ENCODE measurements at places on chromosomes 3 and 15. TPM values are rescaled to one million over a fixed set of nuclear protein-coding genes. Genes with fewer than 3 reads are reported as not detected.
A peak's percentile ranks its signal among the peaks of the same experiment; 100 is the strongest.

- H3K36me3 ChIP-seq = no peaks in the 10 kb centered on the region
- H3K27me3 ChIP-seq = no peaks in the 10 kb centered on the region
- no peak overlapping the region for H3K4me3 ChIP-seq
- no peak for DNase-seq
Observed at GRCh38 chr3:66638717-66639116, 137.9 kb upstream of the LRIG1 start.

- H3K4me3 ChIP-seq = no peak overlapping the region
- no peak overlapping the region for H3K27ac ChIP-seq
- DNase-seq = no peak
- H3K4me1 ChIP-seq = no peaks in the 10 kb centered on the region
- H3K36me3 ChIP-seq = no peaks in the 10 kb centered on the region
Observed at GRCh38 chr3:9581742-9582141, 28.1 kb upstream of the LHFPL4 start.

- no peak overlapping the region for H3K4me3 ChIP-seq
- DNase-seq = peak; percentile 12
- no peak overlapping the region for H3K27ac ChIP-seq
- H3K4me1 ChIP-seq = peaks cover 20% of the 10 kb centered on the region
- H3K36me3 ChIP-seq = no peaks in the 10 kb centered on the region
Observed at GRCh38 chr3:123633530-123633929, 48.7 kb upstream of the HACD2 start.

GRCh38 chr15:68349151-68349550, 71.6 kb downstream of the FEM1B start:
- H3K4me3 ChIP-seq = no peak overlapping the region
- H3K4me1 ChIP-seq = peaks cover 5% of the 10 kb centered on the region
- H3K27me3 ChIP-seq = no peaks in the 10 kb centered on the region
- DNase-seq = no peak
- H3K27ac ChIP-seq = no peak overlapping the region

GRCh38 chr3:169497567-169498257, 165.8 kb downstream of the MECOM start:
- no peak overlapping the region for H3K27ac ChIP-seq
- H3K36me3 ChIP-seq = no peaks in the 10 kb centered on the region
- H3K27me3 ChIP-seq = no peaks in the 10 kb centered on the region
- no peaks in the 10 kb centered on the region for H3K4me1 ChIP-seq
- H3K4me3 ChIP-seq = no peak overlapping the region
- DNase-seq = no peak

DNA sequence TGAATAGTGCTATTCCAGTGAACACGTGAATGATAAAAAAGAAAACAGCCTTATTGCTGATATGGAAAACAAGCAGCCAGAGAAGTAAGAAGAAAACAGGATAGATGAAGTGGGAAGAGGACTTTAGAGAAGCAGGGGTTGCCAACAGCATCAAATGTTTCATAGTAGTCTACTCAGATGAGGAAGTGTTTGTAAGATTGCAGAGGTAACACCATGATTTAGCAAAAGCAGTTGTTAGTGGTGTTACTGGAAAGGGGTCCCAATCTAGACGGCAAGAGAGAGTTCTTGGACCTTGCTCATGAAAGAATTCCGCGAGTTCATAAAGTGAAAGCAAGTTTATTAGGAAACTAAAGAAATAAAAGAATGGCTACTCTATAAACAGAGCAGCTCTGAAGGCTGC, 108.8 kb upstream of the MCTP2 start:
- no peaks in the 10 kb centered on the region for H3K27me3 ChIP-seq
- DNase-seq = no peak
- H3K4me3 ChIP-seq = no peak overlapping the region
- H3K27ac ChIP-seq = no peak overlapping the region

- peak overlapping the region; percentile 85 for H3K4me3 ChIP-seq
- DNase-seq = no peak
- peaks cover 4% of the 10 kb centered on the region for H3K4me1 ChIP-seq
- no peaks in the 10 kb centered on the region for H3K36me3 ChIP-seq
- H3K27ac ChIP-seq = peak overlapping the region; percentile 87
- H3K27me3 ChIP-seq = no peaks in the 10 kb centered on the region
Observed at GRCh38 chr3:197749315-197749600, 425 bp upstream of the FYTTD1 start.

DNA sequence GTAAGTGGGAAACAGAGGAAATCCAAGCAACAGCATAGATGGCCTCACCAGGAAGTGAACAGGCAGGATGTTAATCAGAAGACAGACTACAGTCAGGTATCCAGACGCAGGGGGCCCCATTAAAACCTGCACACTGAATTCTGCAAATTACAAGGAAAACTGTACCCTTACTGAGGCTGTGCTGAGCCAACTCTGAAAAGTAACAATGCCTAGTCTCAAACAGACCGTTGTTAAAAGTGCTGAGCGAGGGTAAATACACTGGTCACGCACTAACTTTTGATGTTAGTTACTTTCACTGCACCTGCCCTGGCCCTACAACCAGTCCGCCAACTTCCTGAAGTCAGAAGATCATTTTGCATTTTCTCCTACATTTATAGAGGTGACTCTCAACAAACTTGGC, 1.0 kb downstream of the TAMM41 start:
- H3K4me3 ChIP-seq = peak overlapping the region; percentile 91
- H3K27ac ChIP-seq = no peak overlapping the region
- H3K4me1 ChIP-seq = peaks cover 3% of the 10 kb centered on the region
- no peaks in the 10 kb centered on the region for H3K27me3 ChIP-seq
- no peaks in the 10 kb centered on the region for H3K36me3 ChIP-seq
- no peak for DNase-seq

- H3K27ac ChIP-seq = no peak overlapping the region
- H3K4me3 ChIP-seq = no peak overlapping the region
- no peak for DNase-seq
- H3K4me1 ChIP-seq = no peaks in the 10 kb centered on the region
- H3K36me3 ChIP-seq = no peaks in the 10 kb centered on the region
- no peaks in the 10 kb centered on the region for H3K27me3 ChIP-seq
Observed at GRCh38 chr3:27613846-27614500, 108.2 kb downstream of the EOMES start.

DNA sequence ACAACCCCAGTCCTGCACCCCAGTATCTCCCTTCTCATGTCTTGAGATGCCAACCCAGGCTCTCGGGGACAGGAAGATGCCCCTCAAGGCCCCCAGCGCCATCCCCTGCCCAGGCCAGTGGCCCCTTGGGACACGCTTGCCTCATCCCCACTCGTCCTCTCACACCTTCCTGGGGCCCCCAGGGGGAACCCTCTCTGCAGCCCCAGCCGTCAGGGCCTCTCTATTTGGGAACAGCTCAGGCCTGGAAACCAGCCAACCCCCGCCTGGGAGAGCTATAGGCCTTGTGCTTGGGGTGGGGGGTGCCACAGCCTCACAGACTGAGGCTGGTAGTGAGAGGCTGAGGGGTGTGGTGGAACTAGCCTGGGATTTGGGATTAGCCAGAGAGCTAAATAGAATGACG, 7.8 kb downstream of the LINGO1 start:
- H3K27ac ChIP-seq = no peak overlapping the region
- H3K36me3 ChIP-seq = no peaks in the 10 kb centered on the region
- no peak overlapping the region for H3K4me3 ChIP-seq

DNA sequence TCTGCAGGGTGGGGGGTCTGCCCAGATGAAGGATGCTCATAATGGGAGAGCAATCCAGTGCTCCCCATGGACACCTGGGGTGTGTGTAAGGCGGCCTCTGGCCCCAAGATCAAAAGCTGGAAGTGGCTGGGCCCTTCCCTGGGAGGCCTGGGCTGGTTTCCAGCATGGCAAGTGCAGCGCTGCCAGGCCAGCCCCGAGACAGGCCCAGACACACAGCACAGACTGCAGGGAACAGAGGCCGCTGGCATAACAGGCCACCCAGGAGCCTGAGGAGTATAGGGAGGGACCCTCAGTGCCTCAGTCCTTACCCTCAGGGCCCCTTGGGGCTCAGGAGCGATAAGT, 10.0 kb downstream of the ITPKA start:
- no peak for DNase-seq
- H3K36me3 ChIP-seq = no peaks in the 10 kb centered on the region
- no peak overlapping the region for H3K27ac ChIP-seq
- H3K4me1 ChIP-seq = peaks cover 7% of the 10 kb centered on the region

DNA sequence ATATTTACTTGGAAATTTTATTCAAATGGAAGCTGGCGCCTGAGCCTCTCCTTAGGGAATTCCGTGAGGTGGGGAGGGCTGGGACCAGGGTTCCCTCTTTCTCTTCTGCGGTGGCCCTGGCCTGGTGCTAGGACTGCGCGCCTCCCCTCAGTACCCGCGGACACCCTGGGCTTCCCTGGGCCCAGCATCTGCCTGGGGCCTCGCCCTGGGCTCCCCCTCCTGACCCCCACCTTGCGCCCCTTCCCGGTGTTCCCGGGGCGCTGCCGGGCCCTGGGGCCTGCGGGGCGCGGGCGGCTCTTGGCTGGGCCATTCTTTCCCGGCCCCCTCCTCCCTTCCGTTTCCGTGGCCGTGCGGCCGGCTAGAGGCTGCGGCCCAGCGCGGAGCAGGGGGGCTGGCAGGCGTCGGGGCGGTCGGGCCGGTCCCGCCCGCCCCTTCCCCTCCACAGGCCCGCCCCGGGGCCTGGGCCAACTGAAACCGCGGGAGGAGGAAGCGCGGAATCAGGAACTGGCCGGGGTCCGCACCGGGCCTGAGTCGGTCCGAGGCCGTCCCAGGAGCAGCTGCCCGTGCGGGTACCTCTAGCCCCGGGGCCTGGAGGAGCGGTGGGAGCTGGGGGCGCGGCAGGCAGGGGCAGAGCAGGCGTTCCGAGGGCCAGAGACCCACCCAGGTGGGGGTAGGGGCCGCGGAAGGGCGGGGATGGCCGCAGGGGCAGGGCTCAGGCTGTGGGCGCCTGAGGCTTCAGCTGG, at the start of gene FES:
TSS of gene FES (plus strand) at position 529 of the 743 bp plus-strand sequence. CDS start 542 bp downstream, outside the sequence.
- no peaks in the 10 kb centered on the region for H3K27me3 ChIP-seq
- peak; percentile 81 for DNase-seq
- H3K36me3 ChIP-seq = no peaks in the 10 kb centered on the region
- H3K27ac ChIP-seq = peak within 1 kb of the TSS; percentile 97

DNA sequence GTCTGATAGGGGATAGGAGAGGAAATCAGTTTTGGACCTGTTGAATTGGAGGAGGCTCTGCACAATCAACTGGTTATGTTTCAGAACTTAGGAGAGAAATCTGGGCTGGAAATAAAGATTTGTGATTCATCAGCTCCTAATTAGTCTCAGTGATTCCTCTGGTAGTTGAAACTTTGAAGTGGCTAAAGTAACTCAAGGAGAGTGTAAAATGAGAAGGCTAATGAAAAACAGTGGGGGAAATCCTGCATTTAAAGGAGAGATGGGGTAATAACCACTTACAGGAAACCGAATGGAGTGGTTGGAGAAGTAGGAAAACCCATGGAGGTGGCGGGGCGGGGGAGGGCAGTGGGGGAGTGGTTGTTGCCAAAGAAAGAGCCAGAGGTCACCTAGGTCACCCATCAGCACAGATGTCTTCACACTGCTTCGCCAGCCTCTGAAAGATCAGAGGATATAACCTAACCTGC, 32.6 kb downstream of the MAP2K5 start:
- H3K27me3 ChIP-seq = no peaks in the 10 kb centered on the region
- no peak for DNase-seq
- no peak overlapping the region for H3K27ac ChIP-seq
- H3K36me3 ChIP-seq = no peaks in the 10 kb centered on the region

GRCh38 chr3:11246663-11246970, 25.6 kb upstream of the ATG7 start:
- H3K4me1 ChIP-seq = no peaks in the 10 kb centered on the region
- H3K36me3 ChIP-seq = no peaks in the 10 kb centered on the region
- no peak overlapping the region for H3K27ac ChIP-seq
- no peaks in the 10 kb centered on the region for H3K27me3 ChIP-seq
- DNase-seq = no peak

- H3K27ac ChIP-seq = no peak overlapping the region
- DNase-seq = peak; percentile 26
- no peak overlapping the region for H3K4me3 ChIP-seq
- H3K36me3 ChIP-seq = no peaks in the 10 kb centered on the region
- H3K27me3 ChIP-seq = no peaks in the 10 kb centered on the region
Observed at GRCh38 chr15:78768531-78769408, 42.5 kb downstream of the ADAMTS7 start.

GRCh38 chr15:37199545-37199944, 99.2 kb upstream of the MEIS2 start:
- H3K27me3 ChIP-seq = peaks cover 4% of the 10 kb centered on the region
- DNase-seq = no peak
- H3K36me3 ChIP-seq = no peaks in the 10 kb centered on the region
- no peak overlapping the region for H3K27ac ChIP-seq
- H3K4me1 ChIP-seq = no peaks in the 10 kb centered on the region
- no peak overlapping the region for H3K4me3 ChIP-seq

GRCh38 chr15:89035150-89035549, 53.1 kb upstream of the ABHD2 start:
- H3K27me3 ChIP-seq = no peaks in the 10 kb centered on the region
- no peaks in the 10 kb centered on the region for H3K36me3 ChIP-seq
- no peaks in the 10 kb centered on the region for H3K4me1 ChIP-seq
- H3K27ac ChIP-seq = no peak overlapping the region
- no peak for DNase-seq
- H3K4me3 ChIP-seq = no peak overlapping the region

- no peak for DNase-seq
- H3K27me3 ChIP-seq = no peaks in the 10 kb centered on the region
- H3K4me3 ChIP-seq = no peak overlapping the region
- no peaks in the 10 kb centered on the region for H3K36me3 ChIP-seq
- H3K4me1 ChIP-seq = peaks cover 6% of the 10 kb centered on the region
Observed at GRCh38 chr3:64974401-64974800, 286.6 kb upstream of the ADAMTS9 start.

- H3K4me3 ChIP-seq = no peak overlapping the region
- no peak overlapping the region for H3K27ac ChIP-seq
- DNase-seq = no peak
- no peaks in the 10 kb centered on the region for H3K27me3 ChIP-seq
- H3K4me1 ChIP-seq = no peaks in the 10 kb centered on the region
- no peaks in the 10 kb centered on the region for H3K36me3 ChIP-seq
Observed at GRCh38 chr3:58092521-58092920, 84.3 kb downstream of the FLNB start.

GRCh38 chr15:81940467-81941451, 105.1 kb downstream of the MEX3B start:
- no peak overlapping the region for H3K27ac ChIP-seq
- H3K4me1 ChIP-seq = no peaks in the 10 kb centered on the region
- no peaks in the 10 kb centered on the region for H3K27me3 ChIP-seq
- H3K36me3 ChIP-seq = no peaks in the 10 kb centered on the region
- H3K4me3 ChIP-seq = no peak overlapping the region

DNA sequence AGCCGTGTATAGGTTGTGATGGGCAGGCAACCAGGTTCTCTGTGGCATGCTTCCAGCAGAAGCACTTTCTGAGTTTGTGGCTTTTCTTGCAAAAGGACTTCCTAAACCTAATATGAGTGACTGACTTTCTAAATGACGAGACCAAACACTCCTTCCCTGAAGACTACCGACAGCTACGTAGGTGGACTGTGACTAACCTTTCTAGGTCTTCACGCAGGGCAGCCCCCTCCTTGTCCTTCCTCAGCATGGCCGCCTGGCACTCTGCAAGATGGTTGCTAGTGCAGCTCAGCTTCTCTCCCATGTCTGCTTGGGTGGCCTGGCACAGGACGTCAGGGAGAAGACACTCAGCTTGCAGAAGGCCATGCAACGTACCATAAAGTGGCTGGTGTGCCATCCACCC, 20.9 kb downstream of the CXCR6 start:
- no peaks in the 10 kb centered on the region for H3K4me1 ChIP-seq
- no peak overlapping the region for H3K4me3 ChIP-seq
- no peak for DNase-seq
- H3K27me3 ChIP-seq = no peaks in the 10 kb centered on the region

The RTP4 gene
- total RNA-seq = 1.7 TPM

The IVD gene
- 98.7 TPM for total RNA-seq

The CLDN18 gene
- total RNA-seq = not detected

The PCOLCE2 gene
- 4.9 TPM for total RNA-seq

The ADCY5 gene
- 27.4 TPM for total RNA-seq

The PTX3 gene
- 1.5 TPM for total RNA-seq

The TEX55 gene
- total RNA-seq = not detected

The FILIP1L gene
- total RNA-seq = 110 TPM

The PLA2G4E gene
- 0.11 TPM for total RNA-seq
